ENCODE measurements at places on chromosomes 12 and 14.

- no peak for DNase-seq
Measured at GRCh38 chr14:38618514-38618913, 362.6 kb upstream of the CLEC14A start.

DNA sequence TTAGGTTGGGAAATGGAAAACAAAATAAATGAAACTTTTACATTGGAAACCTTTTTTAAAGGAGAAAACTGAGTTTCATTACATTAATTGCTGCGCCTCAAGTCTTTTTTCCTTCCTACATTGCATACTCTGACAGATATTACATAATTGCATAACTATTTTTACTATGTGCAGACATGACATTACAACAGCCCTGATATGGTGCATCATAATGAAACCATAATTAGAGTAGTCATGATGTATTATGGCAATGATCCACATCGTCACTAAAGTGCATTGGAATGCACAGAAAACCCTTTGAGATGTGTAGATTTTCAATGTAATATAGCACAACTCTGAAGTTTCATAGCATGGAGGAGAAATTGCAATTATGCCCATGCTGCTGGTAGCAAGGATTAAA is 217.8 kb upstream of the NPAS3 start:
- no peak for DNase-seq

- peak; percentile 40 for DNase-seq
Measured at GRCh38 chr12:29148911-29149690, at the start of gene FAR2. FAR2 (plus strand) TSS chr12:29149278; CDS start chr12:29270450, 121,172 bp downstream.

DNA sequence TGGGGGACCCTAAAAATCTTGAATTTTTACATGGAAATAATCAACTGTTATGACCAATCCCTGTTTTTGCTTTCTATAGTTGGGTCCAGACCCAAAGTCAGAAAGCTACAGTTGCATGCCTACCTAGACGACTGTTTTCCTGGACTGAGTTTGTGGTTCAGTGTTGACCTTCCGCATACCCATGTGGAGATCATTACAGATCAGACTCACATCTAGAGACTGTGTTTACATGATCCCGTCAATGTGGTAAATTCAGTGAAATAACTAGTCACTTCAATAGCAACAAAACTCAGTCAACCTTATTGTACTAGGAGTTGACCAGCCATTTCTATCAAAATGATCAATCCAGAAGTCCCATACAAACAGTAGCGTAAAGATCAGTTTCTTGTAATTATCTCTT is 257.6 kb downstream of the EGLN3 start:
- DNase-seq = no peak

GRCh38 chr12:65720136-65721130 is 103.8 kb upstream of the HMGA2 start:
- no peak for DNase-seq

DNA sequence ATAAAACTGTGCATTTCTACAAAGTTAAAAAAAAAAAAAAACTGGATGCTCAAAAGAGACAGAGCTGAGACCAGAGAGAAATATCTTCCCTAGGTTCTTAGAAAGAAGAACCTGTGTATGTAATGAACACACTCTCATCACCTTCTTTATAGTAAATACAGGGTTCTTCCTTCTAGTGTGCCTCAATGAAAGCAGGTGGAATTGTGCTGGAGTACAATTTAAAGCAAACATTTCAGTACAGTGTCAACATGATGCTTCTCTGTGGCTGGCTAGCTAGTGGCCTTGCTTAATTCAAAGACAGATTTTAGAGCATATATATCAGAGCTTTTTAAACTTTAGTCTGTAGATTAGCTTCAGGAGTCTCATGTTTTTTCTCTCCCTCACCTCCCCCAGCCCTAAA is 249.8 kb upstream of the ARHGAP5 start:
- DNase-seq = no peak

DNA sequence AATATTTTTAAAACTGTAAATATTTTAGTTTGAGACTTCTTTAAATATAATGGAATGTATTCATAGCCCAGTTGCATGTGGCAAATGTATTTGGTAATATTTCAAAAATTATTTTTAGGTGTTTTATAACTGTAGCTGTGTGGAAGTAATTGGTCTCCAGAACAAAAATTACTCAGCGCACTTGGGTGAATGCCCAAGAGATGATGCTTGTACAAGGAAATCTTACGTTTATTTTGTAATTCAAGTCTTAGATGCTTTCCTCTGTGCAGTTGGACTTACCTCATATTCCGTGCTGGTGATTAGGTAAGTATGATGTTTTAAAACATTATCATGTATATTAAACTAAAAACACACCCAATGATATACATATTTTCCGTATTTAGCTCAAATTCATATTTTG is 76.7 kb upstream of the SLCO1B1 start:
- DNase-seq = no peak

GRCh38 chr14:94015223-94015622 is 10.9 kb upstream of the OTUB2 start:
- no peak for DNase-seq

GRCh38 chr14:23577710-23578392 is 739 bp downstream of the JPH4 start:
- no peak for DNase-seq

DNA sequence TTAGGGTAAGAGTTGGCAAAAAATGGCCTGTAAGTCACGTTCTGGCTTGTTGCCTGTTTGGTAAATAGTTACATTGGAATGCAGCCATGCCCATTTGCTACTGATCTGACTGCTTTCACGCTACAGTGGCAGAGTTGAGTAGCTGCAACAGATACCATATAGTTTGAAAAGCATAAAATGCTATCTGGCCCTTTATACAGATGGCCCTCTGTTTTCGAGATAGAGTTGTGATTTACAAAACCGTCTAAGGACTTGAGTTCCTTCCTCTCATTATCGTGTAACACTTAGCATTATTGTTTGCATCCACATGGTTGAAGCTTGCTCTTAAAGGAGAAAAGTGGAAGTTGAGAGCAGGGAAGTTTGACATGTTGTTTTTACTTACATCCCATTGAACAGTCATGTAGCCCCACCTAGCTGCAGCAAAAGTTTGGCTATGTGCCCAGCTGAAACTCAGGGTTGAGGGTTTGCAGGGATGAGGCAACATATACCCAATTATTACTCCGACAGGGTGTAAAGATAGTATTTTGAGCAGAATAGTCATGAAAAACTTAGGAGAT is 11.3 kb upstream of the SCFD1 start:
- peak; percentile 59 for DNase-seq

GRCh38 chr12:132873724-132874123 is 13.7 kb downstream of the CHFR start:
- DNase-seq = no peak

DNA sequence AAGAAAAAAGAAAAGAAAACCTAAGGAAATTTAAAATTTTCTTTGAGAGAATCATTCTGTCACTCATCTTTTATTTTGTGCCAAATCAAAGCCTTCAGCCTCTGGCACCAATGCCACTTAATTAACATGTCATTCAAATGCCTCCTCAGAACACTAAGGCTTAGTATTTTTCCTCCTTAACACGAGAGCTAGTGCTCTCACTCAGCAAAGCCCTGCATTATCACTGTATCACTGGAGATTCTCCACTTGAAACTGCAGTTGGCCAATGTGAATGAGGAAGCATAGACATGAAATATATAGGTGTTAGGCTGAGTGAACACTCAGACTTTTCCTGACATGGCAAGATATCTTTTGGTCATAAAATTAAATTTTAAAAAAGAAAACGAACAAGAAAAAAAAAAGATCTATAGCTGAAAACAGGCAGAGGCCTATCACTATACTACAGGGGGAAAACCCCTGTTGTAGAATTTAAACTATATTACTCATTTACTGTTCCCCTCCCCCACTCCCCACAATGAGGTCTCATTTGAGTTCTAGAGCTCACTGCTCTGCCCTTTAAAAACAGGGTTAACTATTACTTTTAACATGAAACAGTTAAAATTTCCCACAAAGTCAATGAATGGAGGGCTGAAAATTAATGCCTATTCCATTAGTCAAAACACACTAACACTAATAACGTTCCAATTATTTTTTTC is 5.1 kb downstream of the MBIP start:
- DNase-seq = no peak

GRCh38 chr12:114770323-114770722 is 86.3 kb upstream of the TBX3 start:
- no peak for DNase-seq

DNA sequence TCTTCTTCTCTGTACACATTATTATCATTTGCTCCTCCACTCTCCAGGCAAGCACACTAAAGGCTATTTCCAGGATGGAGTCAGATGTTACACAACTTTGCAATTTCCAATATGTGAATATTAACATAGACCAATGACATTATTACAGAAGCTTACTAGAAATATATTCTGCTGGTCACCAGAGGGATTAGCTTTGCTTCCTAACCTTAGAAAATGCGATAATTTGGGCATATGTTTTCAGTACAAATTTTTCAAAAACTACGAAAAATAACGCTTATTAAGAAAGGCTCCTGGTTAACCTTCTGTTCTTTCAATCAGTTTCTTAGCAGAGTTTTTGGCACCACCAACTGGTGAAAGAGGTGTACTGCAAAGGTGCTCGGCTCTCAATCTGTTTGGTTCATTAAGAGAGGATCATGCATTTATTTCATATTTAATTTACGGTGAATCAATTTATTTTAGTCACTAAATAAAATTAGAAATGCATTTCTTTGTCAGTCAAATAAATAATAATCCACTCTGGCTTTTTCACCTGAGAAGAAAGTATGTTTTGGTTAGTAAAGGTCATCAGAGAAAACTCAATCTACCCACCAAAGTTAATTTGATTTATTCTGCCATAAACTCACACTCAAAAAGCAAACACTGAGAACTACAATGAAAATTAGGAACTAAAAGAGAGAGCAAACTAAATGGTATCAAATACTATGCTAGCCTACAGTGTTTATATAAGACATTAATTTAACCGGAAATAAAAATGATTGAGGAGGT is 39.2 kb downstream of the EFCAB11 start:
- DNase-seq = peak; percentile 53

DNA sequence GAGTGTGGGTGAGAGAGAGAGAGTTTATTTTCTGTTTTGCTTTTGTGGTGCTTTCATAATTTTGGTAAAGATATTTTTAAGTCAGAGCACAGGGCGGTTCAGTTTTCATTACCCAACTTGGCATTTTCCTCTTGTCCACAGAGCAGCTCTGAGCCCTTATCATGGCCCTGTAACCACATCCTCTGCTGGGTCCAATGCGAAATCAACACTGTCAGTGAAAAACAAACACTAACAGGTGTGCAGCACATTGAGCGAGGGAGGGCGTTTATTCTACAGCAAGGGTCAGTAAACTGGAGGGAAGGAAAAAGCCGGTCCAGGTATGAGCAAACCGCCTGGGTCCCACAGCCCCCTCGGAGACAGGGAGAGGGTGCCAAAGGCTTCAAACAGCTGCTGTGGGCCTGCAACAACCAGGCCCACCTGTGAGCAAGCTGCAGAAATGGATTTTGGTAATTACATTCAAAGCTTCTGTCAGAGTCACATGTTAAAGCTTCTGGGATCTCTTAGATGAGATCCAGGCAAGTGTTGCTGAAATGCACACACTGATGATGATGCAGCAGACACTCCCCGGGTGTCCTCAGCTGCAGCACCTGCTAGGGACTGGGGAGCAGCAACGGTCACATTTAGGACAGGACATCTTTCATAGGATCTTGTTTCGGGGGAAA is 132.7 kb upstream of the DYRK2 start:
- DNase-seq = peak; percentile 93

DNA sequence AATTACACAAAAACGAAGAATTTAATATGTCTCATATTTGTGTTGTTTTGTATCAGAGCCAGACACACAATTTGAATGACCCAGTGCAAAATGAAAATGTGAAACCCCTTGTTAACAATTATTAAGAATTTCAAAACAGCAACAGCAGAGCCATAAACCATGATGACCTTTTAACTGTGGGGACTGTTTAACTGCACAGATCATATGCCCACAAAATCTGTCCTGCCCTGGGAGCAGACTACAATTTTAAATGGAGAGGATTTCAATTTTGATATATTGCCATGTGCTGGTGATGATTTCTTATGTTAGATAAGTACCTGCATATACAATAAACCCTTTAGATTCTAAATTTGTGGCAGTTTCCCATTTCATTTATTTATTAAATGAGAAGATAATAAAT is 455.5 kb upstream of the MGAT4C start:
- DNase-seq = no peak

DNA sequence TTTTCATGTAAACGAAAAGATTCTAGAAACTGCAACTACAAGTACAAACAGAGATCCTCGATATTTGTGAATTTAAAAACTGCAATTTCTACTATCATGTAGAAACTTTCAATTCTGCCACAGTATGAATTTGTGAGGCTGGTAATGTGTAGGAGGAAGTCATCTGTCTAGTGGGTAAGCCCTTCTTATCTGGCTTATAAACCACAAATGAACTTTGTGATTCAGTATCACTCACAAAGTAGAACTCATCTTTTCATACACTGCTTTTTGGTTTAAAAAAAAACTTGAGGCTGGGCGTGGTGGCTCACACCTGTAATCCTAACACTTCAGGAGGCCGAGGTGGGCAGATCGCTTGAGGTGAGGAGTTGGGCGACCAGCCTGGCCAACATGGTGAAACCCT is 20.7 kb downstream of the GTF2A1 start:
- no peak for DNase-seq

- no peak for DNase-seq
Measured at GRCh38 chr14:76208340-76208739, 56.6 kb downstream of the GPATCH2L start.

DNA sequence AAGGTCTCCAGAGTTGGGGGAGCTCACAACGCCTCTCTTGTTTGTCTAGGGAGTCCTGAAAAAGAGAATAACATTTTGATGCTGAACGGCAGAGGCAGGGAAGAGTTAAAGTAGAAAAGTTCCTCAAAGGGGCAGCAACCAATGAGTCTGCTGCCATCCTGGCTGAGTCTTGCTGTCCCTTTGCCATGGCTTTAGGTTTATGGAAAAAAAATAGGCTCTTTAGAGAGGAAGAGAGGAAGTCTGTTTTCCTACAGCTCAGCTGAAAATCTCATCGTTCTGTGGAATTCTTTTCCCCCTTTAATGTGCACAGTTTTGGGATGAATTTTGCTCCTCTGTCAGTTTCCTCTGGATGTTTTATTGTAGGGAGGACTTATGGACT is 314.8 kb upstream of the TBX3 start:
- no peak for DNase-seq

DNA sequence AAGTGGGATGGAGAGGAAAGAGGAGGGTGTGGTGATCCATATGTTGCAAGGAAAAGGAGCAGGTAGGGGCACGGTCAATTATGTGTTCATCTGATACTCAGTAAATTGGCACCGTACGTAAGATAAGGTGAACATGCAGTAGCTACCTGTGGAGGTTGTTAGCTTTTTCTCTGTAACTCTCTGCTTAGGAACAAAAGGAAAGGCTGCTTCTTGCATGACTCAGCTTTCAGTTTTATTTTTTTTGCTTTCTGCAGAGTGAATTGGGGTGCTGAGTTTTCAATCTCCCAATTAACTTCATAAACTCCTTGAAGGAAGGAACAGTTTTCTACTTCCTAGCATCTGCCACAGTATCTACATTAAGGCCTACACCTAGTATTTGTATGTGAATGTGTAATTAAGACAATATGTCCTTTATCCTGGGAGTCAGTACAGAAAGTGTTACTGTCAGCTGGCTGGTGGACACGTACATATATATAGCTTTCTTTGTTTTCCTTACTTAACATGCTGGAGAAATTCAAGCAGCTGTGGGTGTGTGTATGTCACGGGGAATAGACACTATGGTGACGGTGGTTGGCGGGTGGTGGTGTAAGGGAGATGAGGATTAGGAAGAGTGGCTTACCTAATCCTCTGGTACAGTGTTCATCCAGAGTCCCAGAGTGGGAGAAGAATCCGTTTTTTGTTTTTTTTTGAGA is 40.1 kb upstream of the WNK1 start:
- DNase-seq = no peak

Data from RPMI8226 (cell line).